ENCODE measurements at places on chromosomes 12 and 14.

GRCh38 chr12:69274861-69275260 is 35.5 kb downstream of the CPSF6 start:
- no peak for DNase-seq

DNA sequence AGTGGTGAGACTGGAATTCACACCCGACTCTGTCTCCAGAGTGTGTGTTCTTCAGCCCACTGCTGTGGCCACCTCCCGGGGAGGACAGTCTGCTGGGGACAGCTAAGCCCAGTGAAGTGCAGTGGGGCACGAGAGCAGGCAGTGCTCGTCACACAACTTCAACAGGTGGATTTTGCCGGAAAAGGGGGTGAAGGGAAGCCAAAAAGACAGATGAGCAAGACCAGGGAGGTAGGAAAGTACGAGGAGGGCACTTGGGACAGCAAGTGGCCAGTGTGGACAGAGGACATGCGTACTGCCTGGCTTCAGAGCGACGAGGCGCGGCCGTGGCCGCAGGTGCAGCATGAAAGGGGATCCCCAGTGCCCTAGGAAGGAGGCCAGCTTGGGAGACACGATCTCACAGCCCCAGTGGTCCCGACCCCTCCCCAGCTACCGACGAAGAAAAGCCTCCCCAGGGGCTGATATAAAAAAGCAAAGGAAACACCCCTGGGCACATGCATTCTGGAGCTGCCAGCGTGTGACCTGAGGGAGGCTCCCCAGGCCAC is 96.1 kb downstream of the FBXL14 start:
- DNase-seq, result no peak

- no peak for DNase-seq
Observed at GRCh38 chr14:21347201-21347600, 36.6 kb downstream of the SUPT16H start.

DNA sequence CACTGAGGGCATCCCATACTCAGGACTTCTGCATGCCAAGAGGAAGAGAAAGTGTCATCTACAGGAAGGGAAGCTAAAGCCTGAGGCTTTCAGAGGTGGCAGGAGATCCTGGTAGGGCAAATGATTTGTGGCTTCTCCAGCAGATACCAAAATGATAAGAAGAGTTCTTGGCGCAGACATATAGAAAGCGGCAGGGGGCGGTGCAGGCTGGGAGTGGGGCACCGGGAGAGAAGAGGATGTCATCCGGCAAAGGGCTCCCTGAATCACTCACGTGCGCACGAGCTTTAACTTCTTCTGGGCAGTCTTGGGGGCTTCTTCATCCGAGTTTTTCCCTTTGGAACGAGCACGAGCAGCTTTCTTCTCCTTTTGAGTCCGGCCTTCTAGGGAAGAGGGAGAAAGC is 5.2 kb upstream of the ACRBP start:
- DNase-seq, result no peak

GRCh38 chr12:41074473-41074769 is 113.7 kb upstream of the PDZRN4 start:
- no peak for DNase-seq

DNA sequence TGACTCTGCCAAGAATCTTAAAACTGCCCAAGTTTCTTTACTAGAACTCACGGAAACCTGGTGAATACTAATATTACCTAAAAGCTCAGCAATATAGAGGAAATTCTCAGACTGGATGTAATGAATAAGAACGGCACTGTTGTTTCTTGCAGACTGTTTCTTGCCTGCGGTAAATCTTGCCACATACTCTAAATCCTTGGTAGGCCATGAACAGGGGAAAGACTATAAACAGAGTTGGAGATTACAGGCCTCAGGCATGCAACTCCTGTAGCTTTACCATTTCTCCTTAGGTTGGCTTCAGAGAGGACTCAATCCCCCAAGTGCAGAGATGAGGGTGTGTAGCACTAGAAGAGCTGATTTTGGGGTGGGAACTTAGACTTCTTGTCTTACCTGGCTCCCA is 1.1 kb downstream of the ALDH6A1 start:
- no peak for DNase-seq

- DNase-seq, result no peak
Observed at GRCh38 chr12:114579389-114579788, 104.6 kb downstream of the TBX3 start.

DNA sequence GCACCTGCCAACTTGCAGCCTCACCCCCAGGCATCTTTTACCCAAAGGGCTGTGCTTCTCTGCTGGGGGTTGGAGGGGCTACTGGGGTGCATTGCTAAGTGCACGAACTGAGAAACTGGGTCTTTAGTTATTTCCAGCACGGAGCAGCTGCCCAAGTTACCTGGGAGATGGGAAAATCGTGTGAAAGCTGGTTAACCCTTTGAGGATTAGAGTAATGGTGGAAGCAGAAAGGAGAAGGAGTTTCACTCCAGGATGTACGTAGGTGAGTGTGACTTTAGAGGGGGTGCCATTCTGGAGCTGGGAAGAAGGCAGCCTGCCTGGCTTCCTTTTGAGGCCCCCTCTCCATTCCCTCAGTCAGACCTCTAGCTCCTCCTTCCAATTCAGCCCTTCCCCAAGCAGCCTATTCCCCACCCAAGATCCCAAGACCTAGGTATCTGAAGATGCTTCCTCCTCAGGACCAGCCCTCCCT is 1.0 kb upstream of the ADCY6 start:
- no peak for DNase-seq

DNA sequence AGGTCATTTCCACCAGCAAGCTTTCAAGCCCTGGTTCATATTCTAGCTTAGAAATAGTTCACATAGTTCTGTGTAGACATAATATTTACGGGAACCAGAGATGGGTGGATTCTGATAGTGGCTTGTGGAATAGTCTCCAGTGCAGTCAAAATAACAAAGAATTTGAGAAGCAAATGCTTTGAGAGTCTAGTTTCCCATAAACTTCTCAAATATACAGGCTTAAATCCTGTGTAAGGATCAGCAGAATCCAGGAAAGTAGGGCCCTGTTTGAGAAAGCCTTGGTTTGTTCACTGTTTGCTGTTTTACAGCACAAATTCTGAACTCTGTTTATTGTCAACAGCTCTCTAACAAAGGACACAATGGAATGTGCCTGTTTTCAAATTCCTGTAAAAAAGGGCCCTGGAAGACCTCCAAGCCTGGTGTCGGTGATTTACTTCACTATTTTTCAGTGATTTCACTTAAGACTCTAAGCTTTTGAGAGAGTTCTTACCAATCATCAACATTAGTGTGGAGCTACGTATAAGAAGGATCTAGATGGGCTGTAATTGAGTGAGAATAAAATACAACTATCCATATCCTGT is 11.4 kb upstream of the FOS start:
- no peak for DNase-seq

GRCh38 chr12:19251481-19252132 is 122.1 kb downstream of the PLEKHA5 start:
- DNase-seq, result no peak

DNA sequence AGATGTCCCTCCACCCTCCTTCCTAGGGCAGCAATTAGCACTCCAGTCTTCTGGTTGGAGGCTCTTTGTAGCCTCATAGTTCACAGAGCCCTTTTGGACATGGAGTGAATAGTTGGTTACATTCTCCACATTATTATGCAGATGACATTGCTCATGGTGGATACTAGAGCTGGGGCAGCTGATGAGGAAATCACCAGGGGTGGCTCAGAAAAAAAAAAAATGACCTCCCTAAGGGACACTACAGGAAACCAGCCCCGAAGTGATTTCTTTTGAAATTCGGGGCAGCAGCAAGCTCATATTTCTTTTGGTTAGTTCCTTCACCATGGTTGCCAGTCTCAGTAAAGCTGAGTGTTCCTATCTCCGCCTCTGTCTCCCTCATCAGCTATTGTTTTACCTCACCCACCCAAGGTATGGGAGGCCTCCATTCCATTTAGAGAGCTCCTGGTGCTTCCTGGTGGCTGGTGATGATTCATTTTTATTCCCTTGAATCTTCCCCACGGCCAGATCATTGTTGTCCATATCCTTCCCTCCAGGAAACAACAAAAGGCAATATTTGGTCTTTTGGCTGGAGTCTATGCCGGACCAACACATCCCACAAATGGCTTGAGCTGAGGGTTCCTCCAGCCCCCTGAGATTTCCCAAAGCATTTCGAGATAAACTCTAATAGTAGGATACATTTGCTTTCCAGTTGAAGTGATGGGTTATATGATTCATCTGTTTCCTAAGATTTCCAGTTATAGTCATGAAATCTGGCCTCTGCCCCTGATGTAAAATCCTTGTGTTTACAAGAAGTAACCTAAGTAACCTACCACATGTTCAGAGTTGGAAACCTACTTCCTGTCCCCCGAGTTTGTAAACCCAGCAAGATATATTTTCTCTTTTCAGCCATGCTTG is 56.2 kb upstream of the NID2 start:
- no peak for DNase-seq

DNA sequence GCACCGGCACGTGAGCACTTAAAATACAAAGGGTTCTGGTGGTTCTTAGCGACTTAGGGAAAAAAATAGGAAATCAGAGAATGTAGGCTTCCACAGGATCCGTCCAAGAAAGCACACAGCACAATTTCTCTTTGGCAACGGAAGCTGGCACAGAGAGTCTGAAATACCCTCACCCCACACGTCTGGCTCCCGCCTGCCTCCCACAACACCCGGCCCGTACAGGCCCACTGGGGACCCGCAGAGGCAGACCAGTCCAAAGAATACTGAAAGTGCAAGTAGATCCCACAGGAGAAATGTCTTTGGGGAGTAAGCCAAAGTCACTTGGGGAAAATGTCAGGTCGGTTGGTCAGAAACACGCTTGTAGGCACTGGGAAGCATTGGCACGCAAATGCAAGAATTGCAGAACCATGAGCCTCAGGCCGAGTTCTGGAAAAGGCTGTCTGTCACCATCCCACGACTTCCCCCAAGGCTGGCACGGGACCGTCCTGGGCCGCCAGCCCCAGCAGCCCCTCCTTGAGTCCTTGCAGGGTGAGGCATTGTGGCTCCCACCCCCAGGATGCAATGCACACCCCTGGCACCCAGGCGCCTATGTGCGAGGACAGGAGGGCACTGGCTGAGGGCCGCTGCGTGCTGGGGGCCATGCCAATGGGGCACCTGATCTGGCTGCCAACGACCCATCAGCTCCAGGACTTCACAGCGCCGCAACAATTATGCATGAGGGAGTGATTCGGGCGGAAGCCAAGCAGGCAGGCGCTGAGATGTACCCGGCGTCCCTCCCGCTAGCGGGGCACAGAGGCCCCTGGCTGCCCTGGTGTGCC is 29.7 kb downstream of the CHGA start:
- DNase-seq, result peak; percentile 22

DNA sequence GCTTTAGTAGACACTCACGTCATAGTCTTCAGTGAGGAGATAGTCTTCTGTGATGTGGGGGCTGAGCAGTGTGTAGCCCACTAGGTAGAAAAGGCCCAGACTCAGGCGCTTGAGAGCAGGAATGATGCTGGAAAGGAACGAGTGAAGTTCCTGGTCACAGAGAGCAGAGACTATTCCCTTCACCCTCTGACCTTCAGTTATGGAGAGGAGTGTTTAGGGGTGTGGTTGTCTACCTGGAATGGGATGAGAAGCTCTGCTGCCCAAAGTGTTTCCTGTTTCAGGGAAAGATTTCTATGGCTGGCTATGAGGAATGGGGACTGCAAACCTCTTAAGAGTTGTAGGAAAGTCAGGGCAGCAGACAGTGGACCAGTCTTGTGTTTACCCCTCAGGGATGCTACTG is 8.7 kb downstream of the EMG1 start:
- no peak for DNase-seq

DNA sequence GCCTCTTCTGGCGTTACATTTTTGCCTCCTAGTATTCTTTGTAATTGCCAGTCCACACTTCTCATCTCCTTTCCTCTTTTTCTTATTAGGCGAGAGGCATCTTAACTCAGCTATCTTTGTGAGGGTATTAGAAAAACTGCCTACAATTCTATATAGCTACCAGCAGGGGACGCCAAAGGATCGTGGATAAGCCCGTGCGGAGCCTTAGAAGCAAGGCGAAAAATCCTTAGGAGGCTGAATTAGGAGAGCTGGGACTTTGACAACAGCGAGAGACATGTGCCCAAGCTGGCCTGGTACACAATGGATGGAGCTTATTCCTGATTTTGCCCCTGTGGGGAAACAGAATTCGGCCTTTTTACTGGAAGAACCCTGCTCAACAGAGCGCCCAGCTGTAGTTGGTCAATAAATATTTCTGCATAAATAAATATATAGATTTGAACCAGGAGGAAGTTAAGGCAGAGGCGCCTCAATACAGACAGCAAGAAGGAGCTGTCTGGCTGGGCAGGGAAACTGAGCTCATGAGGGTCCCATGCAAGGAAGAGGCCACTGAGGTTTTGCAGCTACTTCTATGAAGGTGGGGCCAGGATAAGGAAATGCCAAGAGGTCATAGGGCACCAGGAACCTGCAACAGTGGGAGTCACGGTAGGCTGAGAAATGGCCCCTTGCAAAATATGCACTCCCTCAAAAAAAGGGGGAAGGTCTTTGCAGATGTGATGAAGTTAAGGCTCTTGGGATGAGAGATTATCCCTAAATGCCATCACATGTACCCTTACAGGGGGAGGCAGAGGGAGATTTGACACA is 14.6 kb upstream of the RBM19 start:
- peak; percentile 71 for DNase-seq

- peak; percentile 94 for DNase-seq
Observed at GRCh38 chr12:91381309-91381804, 198.7 kb upstream of the DCN start.

DNA sequence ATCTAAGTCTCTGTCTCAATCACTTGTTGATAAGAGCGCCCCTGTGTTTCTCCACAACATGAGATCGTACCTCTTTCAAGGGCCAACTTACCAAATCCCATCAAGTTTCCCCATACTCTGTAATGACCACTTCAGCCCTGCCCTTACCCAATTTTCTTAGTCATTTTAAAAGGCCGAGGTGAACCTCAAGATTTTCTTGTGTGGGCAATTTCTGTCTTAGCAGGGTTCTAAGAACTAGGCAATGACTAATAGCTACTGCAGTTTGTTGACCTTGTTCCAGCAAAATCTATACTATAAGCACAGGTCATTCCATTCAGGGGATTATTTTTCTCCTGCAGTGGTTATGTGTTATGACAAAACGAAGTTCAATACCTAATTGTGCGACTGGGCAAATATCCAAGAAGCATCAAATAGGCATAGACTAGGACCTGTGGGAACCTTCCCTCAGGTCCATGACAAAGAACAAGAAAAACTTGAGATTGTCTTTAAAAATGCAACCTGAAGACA is 359.8 kb downstream of the PCNX1 start:
- DNase-seq, result no peak

DNA sequence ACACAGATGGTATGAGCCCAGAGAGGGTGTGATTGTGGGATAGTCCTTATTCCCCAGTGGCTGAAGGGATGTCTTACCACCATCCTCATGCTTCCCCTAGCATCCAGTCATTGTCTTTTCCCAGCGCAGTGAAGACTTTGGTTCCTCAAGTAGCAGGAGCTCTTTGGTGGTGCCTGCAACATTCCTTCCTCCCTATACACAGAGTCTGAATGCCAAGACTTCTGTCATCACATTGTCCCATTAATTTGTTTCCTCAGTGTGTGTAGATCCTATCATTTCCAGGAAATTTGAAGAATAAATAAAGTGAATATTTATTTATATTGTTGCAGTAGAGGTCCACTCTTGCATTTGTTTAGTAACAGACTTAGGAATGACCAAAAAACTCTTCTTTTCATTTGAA is 147.2 kb downstream of the DACT1 start:
- DNase-seq, result no peak

GRCh38 chr12:123900871-123901376 is 71.7 kb downstream of the CCDC92 start:
- DNase-seq, result no peak

Data from midbrain (tissue), 1 donor.